ENCODE measurements at places on chromosomes 4 and X.
A peak's percentile ranks its signal among the peaks of the same experiment; 100 is the strongest.

GRCh38 chr4:38020386-38020785 lies 60.2 kb downstream of the PTTG2 start:
- no peak for DNase-seq

GRCh38 chrX:20545538-20545937 lies 278.8 kb upstream of the RPS6KA3 start:
- DNase-seq = peak; percentile 20

DNA sequence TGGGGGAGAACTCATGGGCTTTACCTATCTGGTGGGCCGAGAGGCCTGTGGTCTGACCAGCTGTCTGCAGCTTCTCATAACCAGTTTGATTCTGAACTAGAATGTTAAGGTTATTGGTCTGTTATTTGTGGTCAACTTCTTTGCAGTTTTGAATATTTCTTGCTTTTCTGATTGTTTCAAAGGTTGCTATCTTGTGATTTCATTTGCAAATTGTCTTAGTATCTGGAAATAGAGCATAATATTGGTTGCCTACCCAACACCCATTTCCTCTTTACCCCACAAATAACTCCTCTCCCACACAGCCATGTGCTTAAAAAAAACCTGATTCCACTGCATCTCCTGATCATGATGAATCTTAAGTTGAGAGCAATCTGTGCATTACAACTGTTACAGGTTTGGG lies 39.1 kb upstream of the BMP2K start:
- DNase-seq = no peak

GRCh38 chrX:28273736-28274135 lies 292.5 kb upstream of the DCAF8L1 start:
- DNase-seq = no peak

DNA sequence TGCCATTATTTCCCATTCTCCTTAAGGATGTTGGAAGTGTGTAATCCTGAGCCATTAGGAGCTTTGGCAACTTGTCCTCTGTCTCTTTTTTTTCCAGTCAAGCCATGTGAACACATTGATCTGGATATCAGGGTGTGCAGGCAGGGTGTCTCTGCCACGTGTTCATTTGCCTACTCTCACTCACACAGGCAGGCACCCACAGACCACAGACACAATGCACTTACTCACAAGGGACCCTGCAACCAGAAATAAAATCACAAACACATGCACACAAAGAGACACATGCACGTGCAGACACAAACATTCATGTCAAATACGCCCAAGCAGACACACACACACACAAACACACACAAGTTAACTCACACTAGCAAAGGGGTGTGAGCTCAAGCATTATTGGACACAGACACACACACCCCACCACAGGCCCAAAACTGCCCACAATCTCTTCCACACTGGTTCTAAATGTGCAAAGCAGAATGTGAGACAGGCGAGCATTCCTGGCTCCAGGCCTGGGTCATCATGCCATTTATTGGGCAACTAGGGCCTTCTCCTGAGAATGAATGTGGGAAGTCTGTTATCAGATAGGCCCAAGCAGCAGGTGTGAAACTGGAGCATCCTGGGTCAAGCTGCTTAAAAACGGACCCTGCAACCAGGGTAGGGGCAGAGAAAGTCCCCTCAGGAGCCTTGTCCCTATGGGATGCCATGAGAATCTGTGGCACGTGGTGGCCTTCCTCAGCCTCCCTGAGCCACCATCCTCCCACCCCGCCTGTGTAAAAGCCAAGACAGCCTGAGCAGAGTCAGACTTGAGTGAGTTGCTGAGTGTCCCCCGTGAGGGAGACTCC lies 63.4 kb downstream of the NBDY start:
- no peak for DNase-seq

DNA sequence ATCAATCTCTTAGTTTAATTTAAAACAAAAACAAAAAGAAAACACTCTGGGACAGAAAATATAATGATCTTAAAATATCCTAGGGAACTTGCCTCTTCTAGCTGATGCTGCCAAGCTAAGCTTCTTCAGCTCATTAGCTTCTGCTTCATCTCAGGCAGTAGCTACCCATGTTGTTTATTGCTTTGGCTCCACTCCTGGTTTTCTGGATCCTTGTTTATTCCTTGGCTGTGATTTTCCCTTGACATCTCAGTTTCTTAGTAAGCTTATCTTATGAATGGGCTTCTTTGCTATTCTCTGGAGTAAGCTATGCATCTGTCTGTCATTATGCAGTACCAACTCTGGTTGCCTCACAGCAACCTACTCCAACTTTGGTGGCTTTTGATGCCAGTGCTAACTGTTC lies 5.1 kb upstream of the MTHFD2L start:
- no peak for DNase-seq

DNA sequence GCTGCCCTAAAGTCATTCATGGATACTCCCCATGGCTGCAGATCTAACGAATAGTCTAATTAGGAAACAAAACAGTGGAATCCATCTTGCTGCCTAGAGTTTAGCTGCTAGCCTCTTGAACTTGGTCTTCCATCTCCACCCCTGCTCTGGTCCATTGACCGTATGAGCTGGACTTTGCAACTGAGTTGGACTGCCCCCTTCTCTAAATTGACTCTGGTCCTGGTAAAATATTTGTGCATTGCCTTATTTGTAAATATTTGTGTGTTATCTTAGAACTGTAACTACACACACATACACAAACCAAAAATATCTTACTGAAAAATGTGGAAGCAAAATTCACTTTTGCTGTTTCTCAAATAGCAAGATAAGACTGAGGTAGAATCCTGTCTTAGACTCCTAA lies 181.3 kb downstream of the NWD2 start:
- no peak for DNase-seq

- no peak for DNase-seq
Observed at GRCh38 chr4:172495769-172496168, 672.8 kb upstream of the GALNT7 start.

GRCh38 chr4:188578657-188579056 lies 439.4 kb downstream of the TRIML1 start:
- DNase-seq = no peak

DNA sequence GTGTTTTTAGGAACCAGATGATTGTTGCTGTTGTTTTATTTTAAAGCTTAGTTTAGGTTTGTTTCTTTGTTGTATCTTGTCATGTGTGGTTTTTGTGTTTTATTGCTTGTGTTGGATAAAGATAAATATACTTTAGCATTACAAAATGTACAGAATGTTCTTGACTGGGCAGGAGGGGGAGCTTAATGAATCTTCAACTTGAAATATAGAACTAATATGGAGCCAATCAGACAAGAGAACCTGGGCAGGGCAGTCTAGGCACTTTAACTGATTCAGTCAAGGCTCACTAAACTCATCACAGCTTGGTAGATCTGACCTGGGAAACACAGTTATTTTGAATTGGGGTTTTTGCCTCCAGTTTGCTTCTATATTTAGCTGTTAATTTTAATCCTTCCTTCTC lies 304.2 kb downstream of the ARHGAP24 start:
- DNase-seq = peak; percentile 83

DNA sequence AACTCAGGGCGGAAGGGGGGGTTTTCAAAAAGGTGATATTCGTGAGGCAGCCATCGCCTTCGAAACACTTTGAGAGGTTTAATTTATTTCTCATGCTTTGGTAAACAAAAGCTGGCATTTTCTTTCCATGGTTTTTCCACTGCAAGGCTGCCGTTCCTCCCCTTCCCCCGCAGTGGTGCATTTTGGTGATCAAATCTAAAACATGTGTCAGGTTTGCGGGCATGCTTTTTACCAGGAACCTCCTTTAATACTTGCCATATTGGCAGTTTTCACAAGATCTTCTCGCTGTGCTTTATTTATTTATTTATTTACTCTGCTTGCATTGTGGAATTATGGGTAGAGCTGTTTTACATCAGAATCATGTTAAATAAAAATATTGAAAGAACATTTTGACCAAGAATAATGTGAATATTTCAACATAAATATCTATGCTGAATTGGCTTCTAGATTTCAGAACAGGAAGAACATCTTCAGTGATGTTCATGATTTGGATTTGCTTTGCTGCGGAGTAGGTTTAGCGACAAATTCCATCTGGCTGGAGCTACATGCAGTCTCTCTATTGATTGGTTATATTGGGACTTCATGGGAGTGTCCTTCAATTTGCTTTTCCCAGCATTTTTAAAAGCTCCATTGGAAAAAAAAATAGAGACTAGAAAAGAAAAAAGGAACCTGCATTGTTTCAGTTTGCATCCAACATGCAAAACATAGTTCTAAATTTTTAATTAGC lies 54.4 kb downstream of the STOX2 start:
- DNase-seq = peak; percentile 3

DNA sequence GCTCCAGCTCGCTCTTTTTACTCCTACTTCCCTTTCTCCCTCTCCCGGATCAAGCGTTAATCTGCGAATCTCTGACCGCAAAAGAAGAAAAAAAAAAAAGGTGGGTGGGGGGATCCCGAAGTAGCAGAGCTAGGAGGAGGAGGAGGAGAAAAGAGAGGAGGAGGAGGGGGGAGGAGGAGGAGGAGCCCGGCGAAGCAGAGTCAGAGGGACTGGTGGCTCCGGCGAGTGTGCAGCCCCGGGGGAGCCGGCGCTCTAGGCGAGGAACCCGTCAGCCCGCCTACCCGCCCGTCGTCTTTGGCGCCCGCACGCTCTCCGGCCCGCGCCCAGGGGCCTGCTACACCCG lies at the start of gene NHSL2:
Gene NHSL2, plus strand, starts transcription at position 203 of the 343 bp plus-strand sequence.
- peak; percentile 26 for DNase-seq

GRCh38 chr4:149214301-149214700 lies 601.3 kb downstream of the IQCM start:
- DNase-seq = no peak

DNA sequence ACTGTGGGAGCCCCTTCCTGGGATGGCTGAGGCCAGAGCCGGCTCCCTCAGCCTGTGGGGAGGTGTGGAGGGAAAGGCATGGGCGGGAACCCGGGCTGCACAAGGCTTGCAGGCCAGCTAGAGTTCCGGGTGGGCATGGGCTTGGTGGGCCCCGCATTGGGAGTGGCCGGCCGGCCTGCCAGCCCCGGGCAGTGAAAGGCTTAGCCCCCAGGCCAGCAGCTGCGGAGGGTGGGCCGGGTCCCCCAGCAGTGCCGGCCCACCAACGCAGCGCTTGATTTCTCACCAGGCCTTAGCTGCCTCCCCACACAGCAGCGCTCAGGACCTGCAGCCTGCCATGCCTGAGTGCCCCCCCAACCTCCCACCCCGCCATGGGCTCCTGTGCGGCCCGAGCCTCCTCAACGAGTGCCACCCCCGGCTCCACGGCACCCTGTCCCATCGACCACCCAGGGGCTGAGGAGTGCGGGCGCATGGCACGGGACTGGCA lies 78.0 kb downstream of the COX7B2 start:
- no peak for DNase-seq

- no peak for DNase-seq
Observed at GRCh38 chr4:102809190-102809589, 18.2 kb downstream of the UBE2D3 start.

DNA sequence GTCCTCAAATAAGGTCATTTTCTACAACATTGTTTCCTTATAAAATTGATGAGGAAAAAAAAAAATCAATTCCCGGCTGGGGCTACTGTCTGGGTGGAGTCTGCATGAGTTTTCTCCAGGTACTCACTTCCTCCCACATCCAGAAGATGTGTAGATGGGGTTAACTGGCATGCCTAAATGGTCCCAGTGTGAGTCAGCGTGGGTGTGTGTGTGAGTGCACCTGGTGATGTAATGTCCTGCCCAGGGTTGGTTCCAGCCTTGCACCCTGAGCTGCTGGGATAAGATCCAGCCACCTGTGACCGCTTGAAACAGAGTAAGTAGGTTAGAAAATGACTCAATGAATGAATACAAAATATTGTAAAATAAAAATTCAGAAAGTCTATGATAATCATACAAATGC lies 11.1 kb downstream of the USP26 start:
- no peak for DNase-seq

DNA sequence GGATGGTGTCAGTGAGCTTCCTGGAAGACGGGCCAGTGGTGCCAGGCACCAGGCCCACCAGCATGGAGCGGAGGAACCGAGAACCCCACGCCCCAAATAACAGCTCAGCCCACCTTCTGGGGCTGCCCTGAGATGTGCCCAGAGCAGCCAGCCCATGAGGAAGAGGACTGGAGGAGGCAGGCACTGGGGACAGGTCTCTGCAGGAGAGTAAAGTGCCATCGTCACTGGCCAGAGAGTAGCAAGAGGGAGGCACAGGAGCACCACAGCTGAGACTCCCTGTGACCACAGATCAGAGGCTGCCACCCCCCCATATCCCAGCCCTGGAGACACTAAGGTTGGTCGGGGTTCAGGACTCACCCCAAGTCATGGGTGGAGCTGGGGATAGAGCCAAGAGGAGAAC lies 63.0 kb downstream of the PPP2R2C start:
- no peak for DNase-seq

DNA sequence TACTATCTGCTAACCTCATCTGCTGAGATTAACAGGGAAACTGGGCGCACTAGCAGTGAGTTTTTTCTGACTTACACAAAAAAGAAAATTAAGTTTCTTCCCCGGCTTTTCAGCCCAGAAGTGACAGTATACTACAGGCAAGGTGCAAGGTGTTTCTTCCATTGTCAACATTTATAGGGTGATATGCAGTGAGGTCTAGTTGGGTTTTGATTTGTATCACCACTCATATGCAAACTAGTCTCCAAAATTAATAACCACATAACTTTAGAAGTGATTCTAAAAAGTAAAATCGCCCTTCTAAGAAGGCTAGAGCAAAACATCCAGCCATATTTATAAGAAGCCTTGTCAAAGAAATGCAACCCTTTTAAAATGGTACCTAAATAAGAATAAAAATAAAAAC lies 640.1 kb downstream of the ARAP2 start:
- DNase-seq = no peak

DNA sequence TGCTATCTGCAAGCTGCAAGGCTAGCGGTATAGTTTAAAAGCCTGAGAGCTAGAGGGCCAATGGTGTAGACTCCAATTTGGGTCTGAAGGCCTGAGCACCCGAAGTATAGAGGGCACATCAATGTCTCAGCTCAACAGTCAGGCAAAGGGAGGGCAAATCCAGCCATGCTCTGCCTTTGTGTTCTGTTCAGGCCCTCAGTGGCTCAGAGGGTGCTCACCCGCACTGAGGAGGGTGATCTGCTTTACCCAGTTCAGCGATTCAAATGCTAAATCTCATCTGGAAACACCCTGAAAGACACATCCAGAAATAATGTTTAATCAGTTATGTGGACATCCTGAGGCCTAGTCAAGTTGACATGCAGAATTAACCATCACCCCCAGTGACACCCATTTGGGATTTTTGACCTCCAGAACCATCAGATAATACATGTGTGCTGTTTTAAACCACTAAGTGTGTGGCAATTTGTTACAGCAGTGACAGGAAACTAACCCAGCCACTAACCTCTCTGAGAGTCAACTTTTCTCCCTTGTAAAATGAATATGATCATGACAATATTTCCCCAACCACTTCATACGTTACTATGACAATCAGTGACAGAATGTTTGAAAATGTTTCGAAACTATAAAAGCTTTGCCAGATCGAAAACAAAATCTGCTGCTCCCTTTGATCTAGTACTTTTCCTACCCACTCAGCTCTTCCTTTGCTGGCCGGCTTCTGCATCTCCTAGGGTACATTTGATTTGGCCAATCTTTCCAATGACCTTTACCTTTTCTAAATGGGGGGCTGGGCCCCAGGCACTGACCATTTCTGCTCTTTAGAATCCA lies 8.4 kb upstream of the TBL1X start:
- no peak for DNase-seq
